ENCODE measurements at places on chromosomes 7 and 10.

DNA sequence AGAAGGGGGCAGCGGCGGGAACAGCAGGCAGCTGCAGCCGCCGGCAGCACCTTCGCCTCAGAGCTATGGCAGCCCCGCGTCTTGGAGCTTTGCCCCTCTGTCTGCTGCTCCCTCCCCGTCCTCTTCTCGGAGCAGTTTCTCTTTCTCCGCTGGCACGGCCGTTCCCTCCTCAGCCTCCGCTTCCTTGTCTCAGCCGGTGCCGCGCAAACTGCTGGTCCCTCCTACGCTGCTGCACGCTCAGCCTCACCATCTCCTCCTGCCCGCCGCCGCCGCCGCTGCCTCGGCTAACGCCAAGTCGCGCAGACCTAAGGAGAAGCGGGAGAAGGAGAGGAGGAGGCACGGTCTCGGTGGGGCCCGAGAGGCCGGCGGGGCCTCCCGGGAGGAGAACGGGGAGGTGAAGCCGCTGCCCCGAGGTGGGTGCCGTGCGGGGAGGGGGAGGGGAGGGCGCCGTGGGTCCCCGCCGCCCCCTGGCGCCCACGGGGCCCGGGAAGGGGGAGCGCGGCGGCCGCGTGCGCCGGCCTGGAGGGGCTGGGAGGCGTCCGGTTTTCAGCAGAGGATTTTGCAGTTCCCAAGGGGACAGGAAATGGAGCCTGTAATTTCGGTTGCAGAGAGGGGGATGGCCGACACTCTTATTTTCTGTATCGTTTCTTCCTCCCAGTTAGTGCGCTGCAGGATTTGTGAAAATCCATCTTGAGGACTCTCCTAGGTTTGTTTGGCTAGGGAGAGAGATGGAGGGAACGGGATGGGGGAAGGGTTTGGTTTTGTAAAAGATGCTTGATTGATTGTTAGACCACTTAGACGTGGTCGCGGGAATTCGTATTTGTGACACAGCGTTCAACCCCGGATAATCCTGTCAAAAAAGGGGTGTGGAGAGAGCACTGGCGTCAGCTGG lies 630 bp downstream of the RSBN1L start:
- no peaks in the 10 kb centered on the region for H3K27me3 ChIP-seq
- peaks cover 6% of the 10 kb centered on the region for H3K36me3 ChIP-seq
- H3K4me3 ChIP-seq, result peak overlapping the region; percentile 93
- H3K4me1 ChIP-seq, result peaks cover 15% of the 10 kb centered on the region
- peak overlapping the region; percentile 93 for H3K27ac ChIP-seq

DNA sequence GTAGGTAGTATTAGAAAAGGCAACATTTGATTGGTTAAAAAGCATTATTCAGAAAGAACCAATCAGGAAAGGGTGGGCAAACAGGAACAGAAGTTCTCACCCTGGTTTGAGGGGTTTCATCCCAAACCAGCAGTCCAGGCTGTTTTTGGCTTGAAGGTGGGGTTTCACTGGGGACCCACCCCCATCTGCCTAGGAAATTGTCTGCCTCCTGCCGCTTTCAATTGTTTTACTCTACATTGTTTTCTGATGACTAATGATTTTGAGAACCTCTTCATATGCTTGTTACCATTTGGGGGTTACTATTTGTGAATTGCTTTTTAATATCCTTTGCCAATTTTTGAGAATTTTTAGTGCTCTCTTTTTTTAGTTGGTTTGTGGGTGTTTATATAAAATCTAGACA lies 3.3 kb upstream of the PCBD1 start:
- peaks cover 12% of the 10 kb centered on the region for H3K4me1 ChIP-seq
- DNase-seq, result no peak
- H3K27ac ChIP-seq, result no peak overlapping the region
- H3K36me3 ChIP-seq, result no peaks in the 10 kb centered on the region

DNA sequence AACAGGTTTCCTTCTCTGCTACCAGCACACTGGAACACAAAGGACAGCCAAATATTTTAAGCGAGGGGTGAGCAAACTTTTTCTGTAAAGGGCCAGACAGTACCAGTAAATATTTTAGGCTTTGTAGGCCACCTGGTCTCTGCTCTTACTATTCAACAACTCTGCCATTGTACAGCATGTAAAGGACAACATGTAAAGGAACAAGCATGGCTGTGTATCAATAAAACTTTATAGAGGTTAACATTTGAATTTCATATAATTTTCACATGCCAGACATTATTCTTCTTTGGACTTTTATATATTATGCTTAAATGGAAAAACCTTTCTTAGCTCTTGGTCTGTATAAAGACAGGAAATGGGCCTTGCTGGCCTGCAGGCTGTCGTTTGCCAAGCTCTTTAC lies 30.2 kb downstream of the RHEB start:
- H3K27ac ChIP-seq, result no peak overlapping the region
- no peak overlapping the region for H3K4me3 ChIP-seq
- DNase-seq, result no peak
- no peaks in the 10 kb centered on the region for H3K4me1 ChIP-seq

- no peak overlapping the region for H3K27ac ChIP-seq
- H3K4me3 ChIP-seq, result no peak overlapping the region
- no peak for DNase-seq
- H3K36me3 ChIP-seq, result no peaks in the 10 kb centered on the region
Observed at GRCh38 chr7:136726460-136726859, 142.0 kb upstream of the CHRM2 start.

DNA sequence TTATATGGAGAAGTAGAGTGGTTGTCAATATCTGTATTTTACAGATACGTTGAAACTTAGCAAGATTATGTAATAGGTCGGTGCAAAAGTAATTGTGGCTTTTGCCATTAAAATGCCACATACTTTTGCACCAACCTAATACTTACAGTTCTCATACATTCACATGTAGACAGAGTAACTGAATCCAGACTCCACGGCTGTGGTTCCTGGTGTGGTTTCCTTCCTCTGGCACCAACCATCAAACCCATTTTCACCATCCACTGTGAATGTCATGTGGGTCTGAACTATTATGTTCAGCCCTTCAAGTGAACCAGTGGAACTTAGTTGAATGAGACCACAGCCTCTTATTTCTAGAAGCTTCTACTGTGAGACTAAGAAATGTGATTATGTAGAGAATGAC lies 31.5 kb upstream of the SLIT1 start:
- H3K4me1 ChIP-seq, result no peaks in the 10 kb centered on the region
- no peak for DNase-seq
- no peaks in the 10 kb centered on the region for H3K36me3 ChIP-seq

DNA sequence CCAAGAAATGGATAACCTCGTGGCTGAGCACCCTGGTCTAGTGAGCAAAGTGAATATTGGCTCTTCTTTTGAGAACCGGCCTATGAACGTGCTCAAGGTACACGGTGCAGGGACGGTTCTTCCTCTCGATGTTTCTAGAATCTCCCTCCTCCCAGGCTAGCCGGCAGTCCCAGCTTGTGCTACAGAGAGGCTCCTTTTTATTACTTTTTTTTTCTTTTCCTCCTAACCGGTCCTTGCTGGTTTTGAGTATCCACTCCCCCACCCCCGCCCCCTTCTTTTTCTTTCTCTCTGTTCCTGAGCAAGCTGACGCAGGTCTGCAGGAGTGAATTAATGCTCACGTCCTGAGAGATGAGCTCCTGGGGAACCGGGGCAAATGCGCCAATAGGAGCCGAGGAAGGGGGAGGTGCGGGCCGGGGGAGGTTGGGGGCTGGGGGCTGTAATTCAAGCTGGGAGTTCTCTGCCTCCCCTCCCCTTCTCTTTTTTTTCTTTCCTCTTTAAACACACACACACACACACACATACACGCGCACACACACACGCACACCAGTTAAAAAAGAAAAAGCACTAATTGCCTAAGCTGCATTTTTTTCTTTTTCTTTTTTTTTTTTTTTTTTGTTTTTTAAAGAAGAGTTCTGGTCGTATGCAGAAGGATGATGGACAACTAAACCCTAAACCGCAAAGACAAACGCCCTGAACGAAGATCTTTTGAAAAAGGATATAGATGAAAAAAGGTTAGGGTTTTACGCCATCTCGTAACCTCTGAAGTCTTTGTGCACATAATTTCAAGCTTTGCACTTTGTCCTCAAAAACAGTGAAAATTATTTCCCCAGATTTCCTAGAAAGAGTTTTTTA lies 6.6 kb downstream of the CPA2 start:
- H3K36me3 ChIP-seq, result no peaks in the 10 kb centered on the region
- H3K4me3 ChIP-seq, result no peak overlapping the region
- DNase-seq, result no peak
- H3K4me1 ChIP-seq, result no peaks in the 10 kb centered on the region

- H3K36me3 ChIP-seq, result no peaks in the 10 kb centered on the region
- no peak for DNase-seq
- H3K27ac ChIP-seq, result no peak overlapping the region
- no peaks in the 10 kb centered on the region for H3K27me3 ChIP-seq
- H3K4me3 ChIP-seq, result no peak overlapping the region
- H3K4me1 ChIP-seq, result no peaks in the 10 kb centered on the region
Observed at GRCh38 chr7:151310578-151310977, 31.0 kb upstream of the NUB1 start.

DNA sequence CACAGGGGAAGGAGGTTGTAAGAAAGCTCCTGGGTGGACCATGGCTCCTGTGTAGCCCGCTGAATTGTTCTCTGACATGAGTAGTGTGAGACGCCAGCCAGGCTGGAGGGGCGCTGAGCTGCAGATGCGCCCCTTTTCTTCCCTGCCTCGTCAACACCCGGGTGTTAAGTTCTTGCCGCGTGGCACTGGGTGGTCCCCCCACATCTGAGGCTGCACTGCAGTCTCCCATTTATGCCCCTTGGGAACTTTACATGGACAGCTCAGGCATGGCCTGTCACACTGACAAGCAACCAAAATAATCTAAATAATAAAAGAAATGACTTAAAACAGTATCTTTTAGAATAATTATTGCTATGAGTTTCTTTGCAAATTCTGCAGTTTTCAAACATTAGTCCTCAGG lies 34.6 kb upstream of the HSPA12A start:
- H3K36me3 ChIP-seq, result no peaks in the 10 kb centered on the region
- no peaks in the 10 kb centered on the region for H3K4me1 ChIP-seq
- DNase-seq, result no peak
- H3K4me3 ChIP-seq, result no peak overlapping the region

GRCh38 chr7:978416-979091 lies 3.2 kb upstream of the COX19 start:
- no peak overlapping the region for H3K27ac ChIP-seq

GRCh38 chr10:28302012-28302637 lies 739 bp downstream of the MPP7 start:
- H3K27me3 ChIP-seq, result no peaks in the 10 kb centered on the region
- no peaks in the 10 kb centered on the region for H3K36me3 ChIP-seq
- no peak for DNase-seq
- H3K4me3 ChIP-seq, result peak overlapping the region; percentile 61

DNA sequence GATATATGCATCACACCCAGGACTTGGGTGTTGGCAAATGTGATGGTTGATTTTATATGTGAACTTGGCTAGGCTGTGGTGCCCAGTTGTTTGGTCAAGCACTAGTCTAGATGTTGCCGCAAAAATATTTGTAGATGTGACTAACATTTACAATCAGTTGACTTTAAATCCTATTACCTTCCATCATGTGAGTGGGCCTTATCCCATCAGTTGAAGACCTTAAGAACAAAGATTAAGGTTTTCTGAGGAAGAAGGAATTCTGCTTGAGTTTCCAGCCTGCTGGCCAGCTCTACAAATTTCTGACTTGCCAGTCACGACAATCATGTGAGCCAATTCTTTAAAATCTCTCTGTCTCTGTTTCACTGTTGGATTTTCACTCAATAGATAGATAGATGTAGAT lies 20.3 kb downstream of the TSPAN13 start:
- H3K27ac ChIP-seq, result no peak overlapping the region
- H3K4me3 ChIP-seq, result no peak overlapping the region
- no peaks in the 10 kb centered on the region for H3K4me1 ChIP-seq
- H3K36me3 ChIP-seq, result no peaks in the 10 kb centered on the region

GRCh38 chr7:138665249-138665648 lies 35.9 kb downstream of the SVOPL start:
- H3K36me3 ChIP-seq, result no peaks in the 10 kb centered on the region
- DNase-seq, result no peak
- no peaks in the 10 kb centered on the region for H3K4me1 ChIP-seq

- H3K4me1 ChIP-seq, result no peaks in the 10 kb centered on the region
- H3K4me3 ChIP-seq, result no peak overlapping the region
- no peak for DNase-seq
- H3K36me3 ChIP-seq, result no peaks in the 10 kb centered on the region
Observed at GRCh38 chr10:49613165-49613881, 514 bp upstream of the CHAT start.

- no peaks in the 10 kb centered on the region for H3K36me3 ChIP-seq
- DNase-seq, result no peak
- H3K4me1 ChIP-seq, result no peaks in the 10 kb centered on the region
- no peak overlapping the region for H3K4me3 ChIP-seq
- H3K27ac ChIP-seq, result no peak overlapping the region
Observed at GRCh38 chr10:96906864-96907263, 74.8 kb downstream of the LCOR start.

- peak overlapping the region; percentile 42 for H3K27ac ChIP-seq
- DNase-seq, result peak; percentile 36
- H3K4me1 ChIP-seq, result peaks cover 32% of the 10 kb centered on the region
- no peak overlapping the region for H3K4me3 ChIP-seq
- H3K36me3 ChIP-seq, result peaks cover 8% of the 10 kb centered on the region
Observed at GRCh38 chr7:157273208-157274093, 63.4 kb upstream of the DNAJB6 start.

DNA sequence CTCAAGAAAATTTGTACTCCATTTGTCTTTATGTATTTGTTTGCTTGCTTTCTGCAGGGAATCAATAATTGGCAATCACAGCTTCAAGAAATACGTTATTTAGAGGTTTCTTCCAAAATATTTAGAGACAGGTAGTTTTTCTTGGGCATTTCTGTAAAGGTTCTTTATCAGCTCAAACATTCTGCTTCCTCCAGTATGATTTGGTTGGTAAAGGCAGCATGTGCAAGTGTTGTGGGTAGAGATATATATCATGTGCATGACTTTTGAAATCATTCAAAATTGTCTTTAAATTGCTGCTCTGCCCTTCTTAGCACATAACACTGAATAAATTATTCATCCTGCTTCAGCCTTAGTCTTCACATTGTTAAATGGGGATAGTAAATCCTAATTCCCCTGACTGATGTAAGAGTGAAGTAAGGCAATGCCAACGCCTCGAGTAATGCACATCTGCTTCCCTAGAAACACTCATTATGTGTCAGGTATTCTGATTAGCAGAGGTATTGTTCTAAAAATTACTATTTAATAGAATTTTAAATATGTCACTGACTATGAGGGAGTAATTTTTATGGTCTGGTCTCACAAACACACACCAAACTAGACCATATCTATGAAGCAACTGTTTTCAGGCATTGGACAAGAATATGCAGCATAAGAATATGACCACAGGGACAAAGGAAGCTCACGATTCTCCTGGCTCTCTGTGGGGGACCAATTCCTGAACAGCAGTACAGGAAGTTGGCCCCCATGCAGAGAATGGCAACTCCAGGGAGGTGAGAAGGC lies 77.3 kb upstream of the AKR1E2 start:
- no peak overlapping the region for H3K4me3 ChIP-seq
- H3K36me3 ChIP-seq, result no peaks in the 10 kb centered on the region
- DNase-seq, result no peak
- H3K4me1 ChIP-seq, result no peaks in the 10 kb centered on the region
- H3K27me3 ChIP-seq, result peaks cover 6% of the 10 kb centered on the region

DNA sequence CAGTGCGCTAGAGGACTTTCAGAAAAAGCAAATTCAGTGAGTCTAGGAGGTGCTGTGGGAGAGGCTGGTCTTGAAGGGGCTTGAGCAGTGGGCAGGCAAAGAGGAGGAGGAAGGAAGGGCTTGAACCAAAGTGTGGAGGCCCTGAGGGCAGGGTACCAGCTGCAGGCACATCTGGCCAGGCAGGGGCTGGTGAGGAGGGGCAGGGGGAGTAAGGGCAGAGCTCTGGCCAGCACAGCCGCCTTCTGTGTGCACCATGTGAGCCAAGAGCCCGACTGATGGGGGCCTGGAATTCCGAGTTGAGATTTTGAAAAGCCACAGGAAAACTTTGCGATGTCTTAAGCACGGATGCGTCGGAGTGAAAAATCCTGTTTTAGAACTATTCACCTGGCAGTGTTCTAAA lies 74.5 kb downstream of the PRPF18 start:
- DNase-seq, result no peak
- H3K4me1 ChIP-seq, result no peaks in the 10 kb centered on the region
- no peaks in the 10 kb centered on the region for H3K36me3 ChIP-seq
- no peak overlapping the region for H3K27ac ChIP-seq

Data from effector memory CD4-positive, alpha-beta T cell (primary cell).